ENCODE measurements at places on chromosomes 6 and 20.
A peak's percentile ranks its signal among the peaks of the same experiment; 100 is the strongest.

GRCh38 chr20:37366743-37367142 is 20.8 kb downstream of the SRC start:
- peaks cover 9% of the 10 kb centered on the region for H3K4me1 ChIP-seq
- H3K4me3 ChIP-seq, result no peak overlapping the region
- H3K27me3 ChIP-seq, result no peaks in the 10 kb centered on the region

DNA sequence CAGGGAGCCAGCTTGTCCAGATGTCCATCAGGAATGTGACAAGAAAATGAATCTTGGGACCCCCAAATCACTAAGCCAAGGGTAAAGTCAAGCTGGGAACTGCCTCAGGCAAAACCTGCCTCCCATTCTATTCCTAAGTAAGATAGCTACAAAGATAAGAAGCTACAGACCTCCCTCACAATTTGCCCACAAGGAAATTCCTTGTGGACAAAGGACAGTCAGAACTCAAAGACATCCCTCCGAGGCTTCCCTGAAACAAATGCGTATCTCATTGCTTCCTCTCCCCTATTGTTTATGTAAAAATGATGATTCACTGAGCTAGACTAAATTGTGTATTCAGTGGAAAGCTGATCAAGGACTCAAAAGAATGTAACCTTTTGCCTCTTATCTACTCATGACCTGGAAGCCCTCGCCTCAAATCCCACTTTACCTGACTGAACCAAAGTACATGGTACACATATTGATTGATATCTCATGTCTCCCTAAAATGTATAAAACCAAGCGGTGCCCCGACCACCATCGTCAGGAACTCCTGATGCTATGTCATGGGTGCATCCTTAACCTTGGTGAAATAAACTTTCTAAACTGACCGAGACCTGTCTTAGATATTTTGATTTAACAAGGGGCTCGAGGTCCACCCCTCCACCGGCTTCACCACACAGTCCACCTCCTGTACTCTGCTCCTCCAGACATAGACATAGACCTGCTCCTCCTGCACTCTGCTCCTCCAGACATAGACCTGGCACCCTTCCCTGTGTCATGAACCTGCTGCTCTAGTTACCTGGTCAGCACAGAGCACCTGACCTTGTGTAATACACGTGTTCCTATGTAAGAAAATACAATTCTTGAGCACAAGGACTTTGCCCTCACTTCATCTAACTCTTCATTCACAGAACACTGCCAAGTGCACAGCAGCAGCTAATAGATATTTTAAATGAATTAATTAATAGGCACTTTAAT is 81.4 kb downstream of the WDR27 start:
- H3K4me1 ChIP-seq, result peaks cover 4% of the 10 kb centered on the region
- no peaks in the 10 kb centered on the region for H3K27me3 ChIP-seq
- H3K4me3 ChIP-seq, result no peak overlapping the region
- no peaks in the 10 kb centered on the region for H3K36me3 ChIP-seq
- no peak for DNase-seq

DNA sequence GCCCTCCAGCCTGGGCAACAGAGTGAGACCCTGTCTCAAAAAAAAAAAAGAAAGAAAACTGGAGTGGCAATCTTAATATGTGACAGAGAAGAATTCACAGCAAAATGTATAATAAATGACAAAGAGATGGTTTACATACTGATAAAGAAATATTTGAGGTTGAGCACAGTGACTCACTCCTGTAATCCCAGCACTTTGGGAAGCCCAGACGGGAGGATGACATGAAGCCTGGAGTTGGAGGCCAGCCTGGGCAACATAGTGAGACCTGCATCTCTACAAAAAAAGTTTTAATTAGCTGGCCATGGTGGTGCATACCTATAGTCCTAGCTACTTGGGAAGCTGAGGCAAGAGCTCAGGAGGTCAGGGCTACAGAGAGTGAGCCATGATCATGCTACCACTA is 12.4 kb upstream of the DEFB118 start:
- no peak for DNase-seq
- H3K27ac ChIP-seq, result no peak overlapping the region
- H3K36me3 ChIP-seq, result no peaks in the 10 kb centered on the region
- no peaks in the 10 kb centered on the region for H3K4me1 ChIP-seq
- no peak overlapping the region for H3K4me3 ChIP-seq
- no peaks in the 10 kb centered on the region for H3K27me3 ChIP-seq

- H3K27ac ChIP-seq, result no peak overlapping the region
- no peak for DNase-seq
- no peaks in the 10 kb centered on the region for H3K4me1 ChIP-seq
- no peak overlapping the region for H3K4me3 ChIP-seq
- H3K36me3 ChIP-seq, result no peaks in the 10 kb centered on the region
- H3K27me3 ChIP-seq, result no peaks in the 10 kb centered on the region
Observed at GRCh38 chr6:124567401-124567800, 394.8 kb upstream of the RNF217 start.

DNA sequence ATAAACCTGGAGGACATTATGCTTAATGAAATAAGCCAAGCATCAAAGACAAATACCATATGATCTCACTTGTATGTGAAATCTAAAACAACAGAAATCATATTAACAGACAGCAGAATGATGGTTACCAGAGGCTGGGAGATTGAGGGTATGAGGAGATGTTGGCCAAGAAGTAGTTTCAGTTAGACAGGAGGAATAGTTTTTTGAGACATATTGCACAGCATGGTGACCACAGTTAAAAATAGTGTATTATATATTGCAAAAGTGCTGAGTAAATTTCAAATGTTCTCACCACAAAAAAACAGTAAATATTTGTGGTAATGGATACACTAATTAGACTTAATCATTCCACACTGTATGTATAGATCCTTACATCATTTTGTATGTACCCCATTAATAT is 1.8 kb downstream of the GABRR1 start:
- H3K4me1 ChIP-seq, result peaks cover 25% of the 10 kb centered on the region
- DNase-seq, result no peak
- no peak overlapping the region for H3K27ac ChIP-seq
- H3K4me3 ChIP-seq, result no peak overlapping the region
- H3K36me3 ChIP-seq, result no peaks in the 10 kb centered on the region

DNA sequence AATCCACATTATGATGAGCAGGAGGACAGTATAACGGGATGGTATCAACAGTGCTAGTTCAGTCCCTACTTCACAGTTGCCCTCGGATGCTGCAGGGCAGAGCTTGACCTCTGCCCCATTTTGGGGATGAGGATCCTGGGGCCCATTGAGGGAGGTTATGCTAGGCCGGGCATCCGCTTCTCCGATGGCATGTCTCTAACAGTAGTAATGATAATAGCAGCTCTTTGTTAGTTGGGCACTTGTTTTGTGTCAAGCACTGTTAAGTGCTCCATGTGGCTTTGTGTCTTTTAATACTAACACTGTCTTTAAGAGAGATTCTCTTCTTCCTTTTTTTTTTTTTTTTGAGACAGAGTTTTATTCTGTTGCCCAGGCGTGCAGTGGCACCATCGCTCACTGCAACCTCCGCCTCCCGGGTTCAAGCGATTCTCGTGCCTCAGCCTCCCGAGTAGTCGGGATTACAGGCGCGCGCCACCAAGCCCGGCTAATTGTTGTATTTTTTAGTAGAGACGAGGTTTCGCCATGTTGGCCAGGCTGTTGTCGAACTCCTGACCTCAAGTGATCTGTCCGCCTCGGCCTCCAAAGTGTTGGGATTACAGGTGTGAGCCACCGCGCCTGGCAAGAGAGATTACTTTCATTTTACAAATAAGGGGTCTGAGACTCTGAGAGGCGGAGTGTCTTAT is 1.1 kb downstream of the MAPRE1 start:
- peaks cover 39% of the 10 kb centered on the region for H3K4me1 ChIP-seq
- H3K36me3 ChIP-seq, result no peaks in the 10 kb centered on the region
- no peak for DNase-seq
- peak overlapping the region; percentile 87 for H3K27ac ChIP-seq

- H3K4me1 ChIP-seq, result no peaks in the 10 kb centered on the region
- H3K27me3 ChIP-seq, result no peaks in the 10 kb centered on the region
- no peaks in the 10 kb centered on the region for H3K36me3 ChIP-seq
- H3K27ac ChIP-seq, result no peak overlapping the region
- no peak for DNase-seq
- no peak overlapping the region for H3K4me3 ChIP-seq
Observed at GRCh38 chr20:5689463-5689862, 60.7 kb upstream of the SHLD1 start.
